ENCODE measurements at places on chromosomes 4 and X.

GRCh38 chr4:166991006-166991561 is 243.2 kb downstream of the SPOCK3 start:
- no peak for DNase-seq

GRCh38 chr4:81605271-81605670 is 133.6 kb upstream of the RASGEF1B start:
- no peak for DNase-seq

DNA sequence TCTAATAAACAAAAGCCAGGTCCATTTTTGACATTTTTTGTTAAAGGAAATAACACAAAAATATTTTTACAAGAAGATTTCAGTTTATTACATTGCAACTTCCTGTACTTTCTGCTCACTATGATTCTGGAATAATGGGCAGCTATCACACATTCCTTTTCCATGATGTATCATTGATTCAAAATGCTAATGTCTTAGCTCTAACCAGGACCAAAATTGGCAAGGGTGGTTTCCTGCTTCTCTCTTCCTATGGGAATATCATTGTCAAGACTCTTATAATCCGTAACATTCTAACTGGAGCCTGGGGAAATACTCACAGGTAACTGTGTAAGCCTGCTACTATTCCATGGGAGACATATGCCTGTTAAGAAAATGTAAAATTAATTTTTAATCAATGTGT is 218.6 kb downstream of the DCAF12L2 start:
- no peak for DNase-seq

GRCh38 chr4:182062458-182062857 is 180.7 kb upstream of the TENM3 start:
- DNase-seq: no peak

- DNase-seq: no peak
Measured at GRCh38 chrX:11579636-11580600, 85.8 kb downstream of the ARHGAP6 start.

GRCh38 chr4:79827283-79827682 is 245.7 kb downstream of the ANTXR2 start:
- DNase-seq: no peak

DNA sequence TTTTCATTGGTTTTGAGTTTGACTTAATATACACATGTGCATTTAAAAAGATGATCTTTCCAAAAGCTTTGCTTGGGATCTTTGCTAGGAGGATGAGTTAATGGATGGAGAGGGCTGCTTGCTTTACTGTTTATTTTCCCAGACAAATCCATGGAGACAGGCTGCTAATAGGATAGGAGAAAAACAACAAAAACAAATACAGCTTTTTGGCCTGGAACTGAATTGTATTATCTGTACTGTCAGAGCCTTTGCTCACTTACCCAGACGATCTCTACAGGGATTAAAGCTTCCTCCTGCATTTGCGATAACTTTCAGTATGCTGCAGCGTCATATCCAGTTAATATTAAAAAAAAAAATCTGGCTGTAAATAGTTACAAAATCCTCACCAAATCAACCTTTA is 190.8 kb upstream of the NUDT6 start:
- no peak for DNase-seq

DNA sequence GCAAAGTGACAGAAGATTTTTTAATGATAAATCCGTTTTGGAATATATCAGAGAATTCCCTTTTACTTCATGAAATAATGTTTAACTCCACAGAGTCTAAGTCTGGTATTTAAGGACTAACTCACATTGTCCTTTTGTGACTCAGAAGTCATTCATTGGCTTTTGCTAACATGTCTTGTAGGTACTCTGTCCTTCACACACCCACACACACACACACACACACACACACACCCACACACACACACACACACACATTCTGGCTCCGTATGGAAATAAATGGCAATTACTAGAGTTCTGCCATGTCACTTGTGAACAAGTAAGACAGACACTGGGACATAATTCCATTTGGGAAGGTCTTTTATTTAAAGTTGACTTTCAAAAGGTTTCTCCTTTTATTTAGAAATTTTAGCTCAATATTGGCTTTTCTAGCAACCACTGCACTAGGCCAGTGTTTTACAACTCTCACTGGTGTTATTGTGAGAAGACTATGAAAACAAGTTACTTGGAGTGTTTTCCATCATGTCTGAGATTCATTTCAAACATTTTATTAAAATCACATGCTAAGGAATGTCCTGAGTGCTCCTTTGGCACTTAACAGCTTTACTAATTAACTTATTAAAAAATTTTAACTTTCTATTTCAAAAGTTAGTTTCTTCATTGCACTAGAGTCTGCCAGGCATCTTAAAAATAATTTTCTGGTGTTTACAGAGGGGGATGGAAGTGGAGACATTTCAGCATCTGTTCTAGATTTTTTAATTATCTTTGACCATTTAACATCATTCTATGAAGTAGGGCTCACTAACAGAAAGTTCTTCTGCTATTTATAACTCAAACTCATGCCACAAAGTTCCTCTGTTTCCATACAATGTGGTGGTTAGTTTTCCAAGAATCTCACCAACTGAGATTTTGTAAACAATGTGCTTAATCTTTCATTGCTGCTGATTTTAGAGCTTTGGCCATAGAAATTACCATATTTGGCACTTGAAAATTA is 240.3 kb upstream of the GPC4 start:
- DNase-seq: no peak

GRCh38 chr4:26058537-26058936 is 144.5 kb downstream of the SMIM20 start:
- DNase-seq: no peak

DNA sequence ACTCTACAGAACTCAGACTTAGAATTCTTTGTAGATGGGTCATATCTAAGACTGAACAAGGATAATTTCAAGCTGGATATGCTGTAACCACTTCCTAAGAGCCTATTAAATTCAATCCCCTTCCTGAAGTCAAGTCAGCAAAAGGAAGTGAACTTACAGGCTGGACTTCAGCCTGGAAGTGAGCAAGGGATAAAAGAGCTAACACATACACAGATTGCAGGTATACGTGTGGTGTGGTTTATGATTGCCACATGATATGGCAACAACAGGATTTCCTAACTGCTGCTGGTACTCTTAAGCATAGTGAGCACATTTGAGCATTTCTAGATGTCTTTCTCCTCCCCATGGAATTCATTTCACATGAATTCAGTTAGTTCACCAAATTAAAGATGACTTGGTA is 38.2 kb upstream of the UXT start:
- DNase-seq: peak; percentile 13

GRCh38 chrX:94662689-94663088 is 988.7 kb downstream of the FAM133A start:
- no peak for DNase-seq

DNA sequence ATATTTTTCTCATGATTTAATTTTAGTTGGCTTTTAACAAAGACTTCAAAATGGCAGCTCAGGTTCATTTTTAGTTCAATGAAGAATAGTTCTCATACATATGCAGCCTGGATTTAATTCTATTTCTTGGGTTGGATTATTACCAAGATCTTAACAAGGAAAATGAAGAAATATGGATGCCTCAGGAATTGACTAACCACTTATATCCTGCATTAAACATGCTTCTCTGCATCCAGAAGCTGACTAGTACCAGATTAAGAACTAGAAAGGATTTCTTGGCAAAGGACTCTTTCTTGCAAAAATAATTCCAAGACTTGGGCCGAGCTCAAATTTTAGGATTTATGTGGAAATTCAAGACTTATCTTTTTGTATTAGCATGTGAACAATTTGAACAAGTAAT is 5.6 kb upstream of the KLHL2 start:
- no peak for DNase-seq

DNA sequence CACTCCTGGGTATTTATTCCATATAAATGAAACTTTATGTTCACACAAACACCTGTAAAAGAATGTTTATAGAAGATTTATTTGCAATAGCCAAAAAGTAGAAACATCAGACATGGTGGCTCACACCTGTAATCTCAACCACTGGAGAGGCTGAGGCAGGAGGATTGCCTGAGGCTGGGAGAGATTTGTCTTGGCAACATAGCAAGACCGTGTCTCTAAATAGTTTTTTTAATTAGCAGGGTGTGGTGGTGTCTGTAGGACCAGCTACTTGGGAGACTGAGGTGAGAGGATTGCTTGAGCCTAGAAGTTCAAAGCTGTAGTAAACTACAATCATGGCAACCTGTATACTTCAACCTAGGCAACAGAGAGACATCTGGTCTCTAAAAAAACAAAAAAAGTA is 27.7 kb upstream of the NFKB1 start:
- DNase-seq: no peak

- DNase-seq: no peak
Measured at GRCh38 chrX:53065104-53065503, 16.5 kb downstream of the GPR173 start.

- no peak for DNase-seq
Measured at GRCh38 chr4:186807808-186808629, 84.4 kb upstream of the FAT1 start.

- DNase-seq: no peak
Measured at GRCh38 chrX:100319716-100320115, 90.4 kb downstream of the PCDH19 start.

- no peak for DNase-seq
Measured at GRCh38 chr4:95118497-95118896, 360.7 kb downstream of the BMPR1B start.

DNA sequence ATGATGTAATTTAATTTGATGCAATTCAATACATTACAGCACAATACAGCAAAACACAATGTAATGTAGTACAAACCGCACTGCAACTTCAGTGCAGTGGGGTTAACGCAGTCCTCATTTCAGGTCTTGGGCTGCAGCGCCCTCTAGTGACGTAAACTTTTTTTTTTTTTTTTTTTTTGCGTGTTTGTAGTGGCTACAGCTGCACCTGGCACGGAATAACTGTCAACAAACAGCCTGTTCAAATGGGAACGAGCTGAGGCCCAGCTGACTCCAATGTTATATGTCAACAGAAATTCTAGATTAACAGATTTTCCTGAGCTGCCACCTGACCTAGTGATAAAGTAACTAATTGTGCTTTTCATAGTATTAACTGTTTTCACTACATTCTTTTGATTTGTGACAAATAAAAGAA is 33.5 kb upstream of the RASSF6 start:
- peak; percentile 82 for DNase-seq

DNA sequence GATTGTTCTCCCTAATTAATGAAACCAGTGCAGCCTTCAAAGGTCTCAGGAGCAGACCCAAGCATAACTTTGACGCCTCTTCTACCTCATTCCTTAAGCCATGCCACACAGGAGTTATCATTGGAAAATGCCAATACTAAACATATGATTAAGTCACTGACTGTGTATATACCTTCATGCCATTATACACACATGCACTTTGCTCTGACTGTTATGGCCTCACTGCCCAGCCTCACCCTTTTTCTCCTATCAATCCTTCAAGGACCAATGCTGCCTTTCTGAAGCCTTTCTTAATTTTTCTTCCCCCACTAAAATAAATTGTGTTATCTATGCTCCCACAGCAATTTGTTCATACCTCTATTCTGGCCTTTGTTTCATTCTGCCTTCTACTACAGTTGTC is 725.6 kb downstream of the RPA4 start:
- DNase-seq: no peak

DNA sequence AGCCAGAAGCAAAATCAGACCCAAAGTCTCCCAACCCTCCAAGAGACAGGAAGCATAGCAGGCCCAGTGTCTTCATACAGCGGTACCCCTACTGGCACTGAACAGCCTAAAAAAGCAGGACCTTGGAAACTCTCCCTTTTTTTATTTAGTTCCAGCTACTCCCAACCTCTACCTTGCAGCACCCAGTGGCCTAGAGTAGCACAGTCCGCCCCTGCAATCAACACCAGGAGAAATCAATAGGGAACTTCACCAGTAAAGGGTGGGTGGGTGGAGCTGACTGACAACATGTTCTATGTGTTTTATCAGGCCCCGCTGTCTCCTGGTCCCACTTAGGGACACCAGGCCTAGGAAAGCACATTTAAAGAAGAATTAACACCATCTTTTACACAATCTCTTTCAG is 378.5 kb upstream of the CT83 start:
- DNase-seq: no peak

DNA sequence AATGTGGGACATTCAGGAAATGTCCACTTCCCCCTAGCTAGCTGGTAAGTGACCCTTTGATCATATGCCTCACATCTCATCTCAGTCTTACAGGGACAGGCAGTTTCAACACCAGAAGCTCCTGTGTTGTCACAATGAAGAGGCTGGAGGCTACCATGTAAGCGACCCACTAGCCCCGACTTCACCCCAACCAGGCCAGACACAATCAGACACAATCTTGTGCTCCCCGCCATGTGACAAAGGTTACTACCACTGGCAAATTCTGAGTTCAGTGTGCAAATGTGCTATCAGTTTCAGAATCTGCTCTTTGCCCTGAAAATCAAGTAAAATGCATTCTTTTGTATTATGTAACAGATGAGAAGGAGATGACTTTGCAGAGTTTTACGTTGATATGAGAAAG is 56.9 kb upstream of the STS start:
- no peak for DNase-seq

DNA sequence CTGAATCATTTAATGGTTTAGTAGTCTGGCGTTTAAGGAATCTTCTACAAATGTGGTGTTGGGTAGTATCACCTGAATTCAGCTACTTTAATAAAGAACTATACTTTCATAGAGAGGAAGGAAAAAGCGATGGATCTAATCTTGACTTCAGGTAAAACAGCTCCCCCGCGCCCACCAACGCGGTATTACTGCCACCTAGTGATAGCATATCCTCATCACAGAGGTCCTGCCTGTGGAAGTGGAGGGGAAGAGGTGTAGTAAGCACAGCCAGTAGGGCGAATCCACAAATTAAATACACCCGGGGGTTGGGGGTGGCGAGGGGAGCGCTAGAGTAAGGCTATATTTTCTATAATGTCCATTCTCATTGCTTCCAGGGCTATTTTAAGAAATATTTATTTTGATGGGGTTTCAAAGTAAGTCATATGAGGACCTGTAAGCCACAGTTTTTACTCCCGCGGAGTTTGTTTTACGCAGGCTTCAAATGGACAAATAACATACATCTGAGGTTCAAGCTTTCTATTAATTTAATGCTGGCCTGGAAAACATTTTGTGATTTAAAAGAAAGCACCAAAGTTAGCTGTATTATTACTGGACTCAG is 8.3 kb upstream of the DAPP1 start:
- DNase-seq: peak; percentile 38

Data from LHCN-M2 (cell line).